Inflammatory macrophage treated with lipopolysaccharide for 4 hours (primary cell): ENCODE measurements at places on chromosomes 1 and 21.

- no peak for DNase-seq
Measured at GRCh38 chr1:223048026-223048425, 95.0 kb downstream of the TLR5 start.

DNA sequence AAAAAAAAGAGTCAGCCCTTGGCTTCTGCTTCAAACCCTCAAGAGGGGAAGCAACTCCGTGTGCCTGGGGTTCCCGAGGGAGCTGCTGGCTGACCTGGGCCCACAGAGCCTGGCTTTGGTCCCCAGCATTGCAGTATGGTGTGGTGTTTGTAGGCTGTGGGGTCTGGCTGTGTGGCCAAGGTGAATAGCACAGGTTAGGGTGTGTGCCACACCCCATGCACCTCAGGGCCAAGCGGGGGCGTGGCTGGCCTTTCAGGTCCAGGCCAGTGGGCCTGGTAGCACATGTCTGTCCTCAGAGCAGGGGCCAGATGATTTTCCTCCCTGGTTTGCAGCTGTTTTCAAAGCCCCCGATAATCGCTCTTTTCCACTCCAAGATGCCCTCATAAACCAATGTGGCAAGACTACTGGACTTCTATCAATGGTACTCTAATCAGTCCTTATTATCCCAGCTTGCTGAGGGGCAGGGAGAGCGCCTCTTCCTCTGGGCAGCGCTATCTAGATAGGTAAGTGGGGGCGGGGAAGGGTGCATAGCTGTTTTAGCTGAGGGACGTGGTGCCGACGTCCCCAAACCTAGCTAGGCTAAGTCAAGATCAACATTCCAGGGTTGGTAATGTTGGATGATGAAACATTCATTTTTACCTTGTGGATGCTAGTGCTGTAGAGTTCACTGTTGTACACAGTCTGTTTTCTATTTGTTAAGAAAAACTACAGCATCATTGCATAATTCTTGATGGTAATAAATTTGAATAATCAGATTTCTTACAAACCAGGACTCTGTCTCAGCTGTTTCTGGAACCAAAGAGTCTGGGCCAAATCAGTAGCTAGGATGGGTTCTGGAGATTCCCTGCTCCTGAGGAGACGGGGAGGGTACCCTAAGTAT lies 26.8 kb upstream of the KDM4A start:
- no peak for DNase-seq

DNA sequence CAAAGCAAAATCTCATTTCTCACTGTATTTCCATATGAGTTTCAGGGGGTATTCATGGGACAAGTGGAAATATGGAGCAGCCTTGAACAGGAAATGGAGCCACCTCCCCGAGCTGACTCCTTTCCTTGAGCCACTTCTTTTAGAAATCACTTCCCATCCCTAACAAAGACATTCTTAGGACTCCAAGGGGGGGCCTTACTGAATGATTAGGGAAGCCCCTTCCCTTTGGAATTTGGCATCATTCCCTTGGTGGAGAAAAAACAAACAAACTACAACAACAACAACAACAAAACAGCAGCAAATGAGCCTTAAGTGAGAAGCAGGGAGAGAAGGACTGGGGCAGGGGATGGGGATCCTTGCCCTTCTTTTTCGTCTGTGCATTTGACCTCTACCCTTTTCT lies 278.3 kb downstream of the ZNF648 start:
- DNase-seq, result no peak

DNA sequence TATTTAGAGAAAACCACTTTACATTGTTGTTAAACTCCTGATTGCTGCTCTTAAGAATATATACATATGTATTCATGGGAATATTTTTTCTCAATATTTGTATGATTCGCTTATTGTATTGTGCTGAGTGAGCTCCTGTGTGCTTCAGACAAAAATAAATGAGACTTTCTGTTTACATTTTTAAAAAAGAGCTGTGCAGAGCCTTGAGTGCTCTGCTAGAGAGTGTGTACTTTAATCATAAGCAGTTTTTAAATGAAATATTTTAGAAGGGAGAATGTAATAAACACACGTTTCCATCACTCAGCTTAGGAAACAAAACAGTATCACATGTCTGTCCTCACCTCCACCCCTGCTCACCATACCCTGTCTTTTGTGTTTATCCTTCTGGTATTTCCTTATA lies 9.7 kb downstream of the PTPN14 start:
- no peak for DNase-seq

DNA sequence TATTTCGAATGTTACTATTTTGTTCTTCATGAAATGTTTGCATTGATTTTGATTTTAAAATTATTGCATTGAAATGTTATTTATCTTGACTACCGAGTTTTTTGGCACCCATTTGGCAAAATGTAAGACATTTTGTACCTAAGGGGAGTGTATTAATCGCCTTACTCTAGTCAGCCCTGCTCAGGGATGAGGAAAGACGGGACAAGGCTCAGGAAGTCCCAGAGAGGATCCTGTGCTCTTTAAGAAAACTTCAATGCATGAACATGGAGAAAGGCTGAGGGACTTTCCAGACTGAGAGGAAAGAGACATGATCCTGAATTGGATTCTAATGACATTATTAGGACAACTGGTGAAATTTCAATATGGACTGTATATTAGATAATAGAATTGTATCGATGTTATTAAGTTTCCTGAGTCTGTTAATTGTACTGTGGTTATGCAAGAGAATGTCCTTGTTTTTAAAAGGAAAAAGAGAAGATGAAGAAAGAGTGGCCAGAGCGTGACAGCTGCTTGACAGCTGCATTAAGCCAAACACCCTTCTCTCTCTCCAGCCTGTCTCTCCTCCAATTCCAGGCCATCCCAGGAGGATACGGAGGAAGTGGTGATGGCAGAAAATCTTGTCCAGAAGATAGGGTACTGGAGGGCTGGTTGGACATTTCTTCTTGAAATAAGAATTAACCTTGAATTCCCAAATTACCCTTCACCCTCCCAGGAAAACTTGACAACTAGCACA lies 66.0 kb downstream of the PLEKHA6 start:
- no peak for DNase-seq
